ENCODE measurements at places on chromosomes 13 and 19. TPM values are rescaled to one million over a fixed set of nuclear protein-coding genes. Genes with fewer than 3 reads are reported as not detected.

Gene CCDC8
- 5.5 TPM for polyA plus RNA-seq

Gene ZNF177
- 1.2 TPM for polyA plus RNA-seq

Gene ZNF583
- polyA plus RNA-seq: 5.7 TPM

Gene KLK14
- polyA plus RNA-seq: not detected

Gene NLRP11
- polyA plus RNA-seq: not detected

Gene SYNGR4
- not detected for polyA plus RNA-seq

Gene PROSER3
- 12.6 TPM for polyA plus RNA-seq

Gene CC2D1A
- 15.8 TPM for polyA plus RNA-seq

DNA sequence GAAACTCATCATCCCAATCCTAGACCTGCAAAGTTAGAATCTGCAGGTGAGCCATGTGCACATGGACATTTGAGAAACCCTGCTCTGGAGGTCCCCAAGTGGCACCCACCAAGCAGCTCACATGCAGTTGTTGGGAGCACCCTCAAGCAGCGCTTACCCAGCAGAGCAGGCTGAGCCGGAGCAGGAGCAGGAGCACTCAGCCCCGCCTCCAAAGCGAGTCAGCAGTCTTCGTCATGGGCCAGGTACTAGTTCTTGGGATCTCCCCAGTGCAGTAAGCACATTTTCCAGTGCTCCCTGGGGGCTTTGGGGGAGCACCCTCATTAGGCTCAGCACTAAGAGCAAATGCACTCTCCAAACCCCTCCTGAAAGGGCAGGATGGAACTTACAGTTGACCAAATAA lies 572.7 kb downstream of the IRS2 start:
- no peak for DNase-seq

DNA sequence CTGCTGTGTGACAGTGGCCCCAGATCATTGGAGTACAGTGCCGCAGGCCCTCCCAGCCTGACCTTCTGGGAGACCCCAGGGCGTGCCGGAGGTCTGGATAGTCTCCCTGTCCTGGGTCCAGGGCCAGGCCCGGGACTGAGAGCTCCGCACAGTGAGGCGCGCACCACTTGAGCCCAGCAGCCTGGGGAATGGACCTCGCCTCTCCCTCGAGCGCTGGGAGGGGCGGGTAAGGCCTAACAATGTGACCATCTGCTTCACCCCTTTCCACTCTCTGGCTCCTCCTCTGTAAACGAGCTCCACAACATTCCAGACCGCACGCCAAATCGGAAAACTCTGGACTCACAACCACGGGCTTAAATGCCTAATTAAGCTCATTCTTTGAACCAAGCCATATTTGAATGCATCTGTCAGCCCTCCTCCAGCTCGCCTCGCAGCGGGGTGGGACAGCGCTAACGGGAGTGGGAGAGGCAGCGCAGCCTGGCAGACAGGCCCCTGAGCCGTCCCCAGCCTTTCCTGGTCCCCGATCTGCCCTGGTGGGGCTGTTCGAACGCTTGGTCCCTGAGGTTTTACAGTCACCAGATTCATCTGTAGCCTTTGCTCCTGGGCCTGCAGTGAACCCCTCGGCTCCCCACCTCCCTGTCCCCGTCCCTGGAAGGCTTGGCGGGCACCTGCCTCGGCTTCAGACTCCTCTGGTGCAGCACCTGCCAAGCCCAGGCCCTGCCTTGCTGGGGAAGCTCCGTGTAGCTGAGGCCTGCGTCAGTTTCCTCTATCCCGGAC lies 120.7 kb upstream of the VSTM2B start:
- peak; percentile 2 for DNase-seq

- DNase-seq: peak; percentile 34
These were observed 1.1 kb upstream of the PPP1R12C start for GRCh38 chr19:55118401-55118991.

DNA sequence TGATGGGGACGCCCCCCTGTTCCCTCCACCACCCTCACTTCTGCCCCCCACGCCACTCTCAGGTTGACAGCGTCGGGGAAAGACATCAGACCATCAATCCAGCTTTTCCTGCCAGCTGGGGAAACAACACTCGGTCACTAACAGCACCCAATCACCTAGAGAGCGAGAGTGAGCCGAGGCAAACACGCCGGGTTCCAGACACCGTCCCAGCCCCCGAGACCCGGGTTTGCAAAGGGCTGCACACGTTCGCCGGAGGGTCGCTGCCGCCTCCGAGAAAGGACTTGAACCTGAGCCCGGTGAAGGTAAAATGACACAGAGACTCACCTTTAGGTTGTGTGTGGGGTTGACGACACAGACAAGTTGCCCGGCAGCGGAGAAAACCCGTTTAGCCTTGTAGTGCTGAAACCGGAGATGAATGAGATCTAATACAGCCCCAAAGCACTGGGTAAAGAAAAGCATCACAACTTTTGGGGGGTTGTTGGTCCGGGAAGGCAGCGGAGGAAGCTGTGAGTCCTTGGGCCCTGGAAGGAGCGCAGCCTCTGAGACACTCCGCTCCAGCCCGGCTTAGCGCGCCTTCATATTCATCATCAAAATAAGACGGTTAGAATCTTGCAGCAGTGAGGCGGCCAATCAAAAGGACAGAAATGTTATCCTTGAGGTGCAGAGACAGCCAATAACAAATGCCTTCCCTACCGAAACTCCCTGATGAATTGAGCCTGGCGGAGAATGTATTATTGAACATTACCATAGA lies at the start of gene SIAH3:
Gene SIAH3 (minus strand): TSS at position 583 of the 751 bp plus-strand sequence. CDS start 124 bp downstream, at position 459.
- DNase-seq: peak; percentile 20

- peak; percentile 32 for DNase-seq
These were observed 21.5 kb upstream of the GSX1 start for GRCh38 chr13:27770809-27771208.

- no peak for DNase-seq
These were observed 39.5 kb upstream of the CNMD start for GRCh38 chr13:52779103-52779502.

GRCh38 chr13:23730251-23730650 lies 158.9 kb downstream of the MIPEP start:
- DNase-seq: no peak

GRCh38 chr13:46804391-46804815 lies 7.4 kb upstream of the ESD start:
- DNase-seq: peak; percentile 94

- peak; percentile 3 for DNase-seq
These were observed 26.1 kb upstream of the N4BP2L1 start for GRCh38 chr13:32453981-32454380.

GRCh38 chr13:51910508-51910907 lies 48.7 kb downstream of the CCDC70 start:
- DNase-seq: no peak

DNA sequence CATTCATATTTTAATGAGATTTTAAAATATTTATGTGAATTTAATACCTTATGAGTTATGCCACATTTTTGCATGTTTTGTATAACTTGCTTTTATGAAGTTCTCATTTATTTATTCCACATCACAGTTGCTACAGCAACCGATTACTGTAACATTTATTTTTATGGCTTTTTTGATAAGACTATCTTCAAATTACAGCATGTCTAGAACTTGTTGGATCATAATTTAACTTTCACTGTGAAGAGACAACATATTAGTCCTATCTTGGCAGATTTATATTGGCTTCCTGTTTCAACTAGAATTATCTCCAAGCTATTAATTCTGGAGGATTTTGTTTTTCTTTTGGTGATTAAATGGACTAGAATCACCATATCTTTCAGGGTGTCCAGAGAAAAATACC lies 793.7 kb upstream of the SLITRK5 start:
- DNase-seq: no peak

DNA sequence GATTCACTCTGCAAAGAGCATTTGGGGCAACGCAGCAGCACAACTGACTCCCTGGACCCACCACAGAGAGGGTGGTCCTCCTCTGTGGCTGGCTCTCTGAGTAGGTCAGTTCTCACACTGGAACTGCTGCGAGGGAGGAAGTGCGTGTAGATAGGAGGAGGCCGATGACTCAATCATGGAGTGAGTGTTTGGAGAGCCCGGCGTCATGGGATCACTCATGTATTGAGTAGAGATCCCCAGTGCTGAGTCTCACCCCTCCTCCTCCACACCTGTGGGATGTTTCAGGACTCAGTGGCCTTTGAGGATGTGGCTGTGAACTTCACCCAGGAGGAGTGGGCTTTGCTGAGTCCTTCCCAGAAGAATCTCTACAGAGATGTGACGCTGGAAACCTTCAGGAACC lies 8.9 kb downstream of the ZNF101 start:
- no peak for DNase-seq

GRCh38 chr19:32418155-32418554 lies 12.6 kb downstream of the DPY19L3 start:
- DNase-seq: no peak

DNA sequence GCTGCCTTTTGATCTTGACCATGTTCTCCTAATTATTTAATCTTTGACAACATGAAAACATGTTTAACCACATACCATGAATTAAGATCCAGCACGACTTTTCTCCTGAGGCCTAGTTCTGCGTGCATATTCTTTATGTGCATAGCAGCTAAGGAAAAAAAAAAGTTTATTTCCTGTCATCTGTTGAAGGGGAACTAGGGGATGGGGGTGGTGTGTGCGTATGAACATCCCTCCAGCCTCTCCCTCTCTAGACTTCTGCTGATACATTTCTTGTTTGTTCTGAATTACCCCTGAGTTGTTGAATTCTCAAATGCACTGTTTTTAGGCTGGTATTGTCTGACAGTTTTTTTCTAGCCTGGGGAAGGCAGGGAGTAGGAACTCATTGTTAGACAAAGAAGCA lies 543.3 kb downstream of the FGF9 start:
- no peak for DNase-seq

- DNase-seq: no peak
These were observed 127.7 kb upstream of the EDNRB start for GRCh38 chr13:78046331-78046730.

- DNase-seq: no peak
These were observed 83.4 kb upstream of the GPR183 start for GRCh38 chr13:99390601-99391000.

DNA sequence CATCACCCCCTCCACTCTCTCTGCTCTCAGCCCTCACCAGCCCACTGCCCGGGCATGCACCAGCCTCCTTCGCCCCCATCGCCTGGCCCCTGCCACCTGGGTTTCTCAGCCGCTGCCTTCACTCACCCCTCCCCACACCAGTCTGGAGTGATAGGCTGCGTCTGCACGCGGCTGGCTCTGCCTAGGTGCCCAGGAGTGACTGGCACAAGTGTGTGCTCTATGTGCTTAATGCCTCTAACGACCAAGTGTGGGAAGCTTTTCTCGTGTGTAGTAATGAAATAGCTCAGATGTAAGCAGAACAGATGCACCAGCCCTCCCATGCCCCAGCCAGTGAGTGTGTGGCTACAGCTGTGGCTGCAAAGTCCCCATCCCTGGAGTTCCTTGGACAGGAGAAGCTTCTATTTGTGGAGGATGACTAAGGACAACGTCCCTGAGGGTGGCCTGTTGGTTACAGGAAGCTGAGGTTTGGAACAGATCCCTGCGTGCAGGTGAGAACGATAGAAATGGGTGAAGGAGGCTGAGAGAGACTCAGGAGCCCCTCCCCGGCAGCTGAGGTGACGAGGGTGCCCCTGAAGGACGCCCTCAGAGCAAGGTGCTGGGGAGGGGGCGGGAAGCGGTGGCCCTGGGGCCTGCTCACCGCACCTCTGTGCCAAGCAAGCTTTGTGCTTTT lies 35.6 kb downstream of the ATP11A start:
- no peak for DNase-seq

GRCh38 chr13:27319404-27319803 lies 48.8 kb downstream of the RASL11A start:
- no peak for DNase-seq

GRCh38 chr19:18298601-18299000 lies 17.2 kb upstream of the JUND start:
- DNase-seq: peak; percentile 64

GRCh38 chr19:51572410-51572809 lies 1.3 kb downstream of the ZNF175 start:
- DNase-seq: peak; percentile 35

GRCh38 chr19:15449620-15450527 lies at the start of gene WIZ:
WIZ (minus strand) TSS chr19:15449956; CDS start chr19:15448307, 1,649 bp downstream.
- peak; percentile 87 for DNase-seq

- no peak for DNase-seq
These were observed 154.8 kb upstream of the IRS2 start for GRCh38 chr13:109941221-109941620.

GRCh38 chr13:111542530-111543341 lies 222.3 kb downstream of the TEX29 start:
- DNase-seq: no peak

GRCh38 chr19:16977306-16977705 lies 49.3 kb downstream of the CPAMD8 start:
- no peak for DNase-seq

DNA sequence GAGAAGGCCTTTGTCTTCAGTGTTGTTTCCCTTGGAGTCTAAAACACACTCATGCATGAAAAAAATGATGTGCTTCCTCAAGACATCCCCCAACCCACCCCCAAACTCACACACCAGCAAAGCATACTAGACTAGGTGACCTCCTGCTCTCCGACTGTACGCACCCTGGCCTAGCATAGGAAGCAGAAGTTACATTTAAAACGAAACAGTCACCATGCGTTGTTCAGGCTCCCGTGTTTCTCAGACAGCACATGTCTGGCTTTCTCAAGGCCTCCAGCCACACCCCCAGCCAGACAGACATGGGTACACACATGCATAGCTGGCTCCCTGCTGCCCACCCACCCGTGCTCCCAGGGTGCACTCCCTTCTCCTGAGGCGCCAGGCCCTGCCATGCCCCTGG lies 28.7 kb upstream of the C1QTNF9 start:
- no peak for DNase-seq

DNA sequence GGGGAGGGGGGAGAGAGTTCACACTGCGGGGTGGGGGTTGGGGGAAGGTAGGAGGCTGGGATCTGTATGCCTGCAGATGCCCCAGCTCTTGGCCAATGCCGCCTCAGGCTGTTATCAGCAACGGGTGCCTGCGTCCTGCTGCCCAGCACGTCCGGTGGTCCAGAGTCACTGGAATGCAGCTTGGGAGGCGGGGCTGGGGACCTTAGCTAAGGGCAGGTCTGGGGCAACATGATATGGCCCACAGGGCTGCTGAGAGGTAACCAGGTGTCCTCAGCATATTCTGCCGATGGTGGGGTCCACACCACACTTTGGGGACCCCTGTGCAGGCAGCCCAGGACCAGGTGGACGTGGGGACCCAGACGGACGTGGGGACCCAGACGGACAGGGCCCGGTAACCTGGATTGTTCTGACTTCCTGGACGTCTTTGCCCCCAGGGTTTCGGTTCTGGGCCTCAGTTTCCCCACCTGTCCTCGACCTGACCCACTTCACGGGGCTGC lies 668 bp upstream of the ARHGAP45 start:
- DNase-seq: no peak

DNA sequence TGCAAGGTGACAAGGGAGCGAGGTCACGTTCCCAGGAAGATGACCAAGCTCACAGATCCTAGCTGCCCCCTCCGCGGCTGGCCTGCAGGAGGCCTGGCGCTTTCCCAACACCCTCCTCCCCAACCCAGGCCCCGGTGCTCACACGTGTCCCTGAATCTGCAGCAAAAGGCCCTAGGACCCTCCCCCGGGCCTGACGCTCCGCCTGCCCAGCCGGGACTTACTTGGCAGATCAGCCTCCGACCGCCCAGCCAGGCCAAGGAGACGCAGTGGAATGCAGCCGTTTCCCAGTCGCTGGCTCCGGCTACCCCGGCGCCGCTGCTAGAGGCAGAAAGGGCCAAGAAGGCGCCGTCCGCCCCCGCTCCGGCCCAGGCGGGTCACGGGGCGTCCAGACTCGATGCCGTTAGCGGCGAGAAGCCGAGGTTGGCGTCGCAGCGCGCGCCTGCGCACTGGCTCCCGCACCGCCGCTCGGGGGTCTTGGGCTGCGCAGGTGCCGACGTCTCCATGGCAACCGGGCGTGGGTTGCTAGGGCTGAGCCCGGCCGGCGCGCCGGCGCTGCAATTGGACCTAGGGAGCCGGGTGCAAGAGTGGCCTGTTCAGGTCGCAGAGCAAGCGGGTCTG lies at the start of gene PNMA8A:
Gene PNMA8A (minus strand): TSS at position 448 of the 618 bp plus-strand sequence. CDS start 528 bp downstream, outside the sequence.
- DNase-seq: peak; percentile 84
